ENCODE measurements at places on chromosomes 11 and 22.

GRCh38 chr22:39871008-39871798 is 22.4 kb downstream of the ENTHD1 start:
- no peak for DNase-seq

DNA sequence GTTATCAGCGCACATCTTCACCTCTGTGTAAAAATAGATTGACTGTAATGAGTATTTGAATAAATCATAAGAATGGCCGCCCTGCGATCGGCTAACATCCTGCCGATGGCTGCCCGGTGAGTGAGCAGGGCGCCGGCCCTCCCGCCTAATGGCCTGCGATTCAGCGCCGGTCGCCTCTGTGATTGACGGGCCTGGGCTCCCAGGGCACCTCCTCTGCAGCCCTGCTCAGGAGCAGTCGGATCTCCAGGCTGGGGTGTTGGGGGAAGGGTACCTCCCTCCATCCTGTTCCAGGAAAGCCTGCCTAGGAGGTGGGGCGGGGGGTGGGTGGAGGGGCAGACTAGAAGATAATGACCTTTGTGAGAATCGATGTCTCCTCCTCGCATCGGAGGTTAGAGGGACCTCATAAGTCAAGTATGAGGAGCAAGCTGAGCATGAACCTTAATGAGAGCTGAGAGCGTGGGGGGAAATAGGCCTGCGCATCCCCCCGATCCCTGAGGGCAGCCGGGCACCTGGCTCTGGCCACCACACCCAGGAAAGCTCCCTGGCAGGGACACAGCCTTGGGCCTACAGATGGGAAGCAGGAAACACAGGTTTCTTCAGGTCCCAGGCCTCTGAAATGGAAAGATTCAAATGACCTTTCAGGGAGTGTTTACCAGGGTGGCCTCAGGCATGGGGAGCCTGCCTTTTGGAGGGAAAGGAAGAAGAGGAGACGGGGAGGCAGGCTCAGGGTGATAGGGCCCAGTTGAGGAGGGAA is 71.7 kb downstream of the PKNOX2 start:
- DNase-seq: no peak

- DNase-seq: no peak
These were observed 29.8 kb downstream of the LIF start for GRCh38 chr22:30216710-30217109.

DNA sequence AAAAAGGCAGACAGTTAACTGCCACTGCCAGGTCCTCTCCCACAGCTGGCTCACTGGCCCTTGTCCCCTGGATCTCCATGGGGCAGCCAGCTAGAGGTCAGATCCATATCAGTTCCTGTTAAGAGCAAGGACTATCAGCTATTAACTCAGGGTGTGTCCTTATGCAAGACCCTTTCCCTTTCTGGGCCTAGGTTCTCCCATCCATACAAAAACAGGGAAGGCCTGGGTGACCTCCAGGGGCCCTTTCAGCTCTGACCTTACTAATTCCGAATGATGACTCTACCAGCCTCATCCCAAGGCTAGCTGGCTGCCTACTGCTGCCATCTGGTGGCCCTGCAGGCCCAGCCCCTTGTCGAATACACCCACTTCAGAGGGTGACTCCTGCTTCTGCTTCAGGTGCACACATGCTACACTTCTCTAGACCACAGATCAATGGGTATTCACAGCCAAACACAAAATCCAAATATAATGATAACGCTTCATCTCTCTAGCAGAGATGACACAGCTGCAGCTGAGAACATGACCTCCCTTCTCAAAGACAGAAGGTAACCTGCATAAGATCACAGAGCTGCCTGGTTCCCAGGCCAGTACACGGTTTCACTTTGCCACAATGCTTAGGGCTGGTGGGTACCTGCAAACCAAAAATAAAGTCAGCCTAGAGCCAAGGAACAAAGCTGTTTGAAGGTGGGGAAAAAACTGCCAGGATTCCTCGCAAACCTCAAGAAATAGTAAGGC is 34.1 kb downstream of the SERGEF start:
- DNase-seq: peak; percentile 29

GRCh38 chr11:75425422-75425821 is 7.6 kb downstream of the KLHL35 start:
- no peak for DNase-seq

- DNase-seq: no peak
These were observed 74.8 kb downstream of the KIAA1671 start for GRCh38 chr22:25027043-25027906.

DNA sequence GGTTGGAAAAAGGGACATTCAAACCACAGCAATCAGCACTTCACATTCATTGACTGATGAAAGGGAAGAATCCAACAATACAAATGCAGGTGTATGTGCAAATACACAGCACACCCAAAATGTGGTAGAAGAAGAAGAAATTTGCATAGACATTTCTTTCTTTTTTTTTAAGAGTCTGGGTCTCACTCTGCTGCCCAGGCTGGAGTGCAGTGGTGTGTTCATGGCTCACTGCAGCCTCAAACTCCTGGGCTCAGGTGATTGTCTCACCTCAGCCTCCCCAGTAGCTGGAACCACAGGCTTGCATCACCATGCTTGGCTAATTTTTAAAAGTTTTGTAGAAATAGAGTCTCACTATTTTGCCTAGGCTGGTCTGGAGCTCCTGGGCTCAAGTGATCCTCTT is 21.9 kb downstream of the CARS1 start:
- DNase-seq: no peak

DNA sequence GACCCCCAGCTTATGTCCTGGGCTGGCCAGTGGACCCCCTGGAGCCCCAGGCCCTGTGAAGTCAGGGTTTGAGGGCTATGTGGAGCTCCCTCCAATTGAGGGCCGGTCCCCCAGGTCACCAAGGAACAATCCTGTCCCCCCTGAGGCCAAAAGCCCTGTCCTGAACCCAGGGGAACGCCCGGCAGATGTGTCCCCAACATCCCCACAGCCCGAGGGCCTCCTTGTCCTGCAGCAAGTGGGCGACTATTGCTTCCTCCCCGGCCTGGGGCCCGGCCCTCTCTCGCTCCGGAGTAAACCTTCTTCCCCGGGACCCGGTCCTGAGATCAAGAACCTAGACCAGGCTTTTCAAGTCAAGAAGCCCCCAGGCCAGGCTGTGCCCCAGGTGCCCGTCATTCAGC is 24.6 kb downstream of the CSF2RB start:
- DNase-seq: no peak

- no peak for DNase-seq
These were observed 46.1 kb downstream of the LARGE1 start for GRCh38 chr22:33874206-33874605.

GRCh38 chr11:128036006-128036405 is 551.4 kb downstream of the ETS1 start:
- DNase-seq: no peak

- no peak for DNase-seq
These were observed 44.5 kb downstream of the HIRA start for GRCh38 chr22:19387038-19387437.

- no peak for DNase-seq
These were observed 92.9 kb downstream of the PDHX start for GRCh38 chr11:35009191-35009943.

GRCh38 chr11:131370090-131370751 is at the start of gene NTM:
Gene NTM (plus strand): TSS chr11:131370615.
- DNase-seq: no peak

GRCh38 chr11:44982496-44983062 is 31.9 kb upstream of the TP53I11 start:
- DNase-seq: no peak

DNA sequence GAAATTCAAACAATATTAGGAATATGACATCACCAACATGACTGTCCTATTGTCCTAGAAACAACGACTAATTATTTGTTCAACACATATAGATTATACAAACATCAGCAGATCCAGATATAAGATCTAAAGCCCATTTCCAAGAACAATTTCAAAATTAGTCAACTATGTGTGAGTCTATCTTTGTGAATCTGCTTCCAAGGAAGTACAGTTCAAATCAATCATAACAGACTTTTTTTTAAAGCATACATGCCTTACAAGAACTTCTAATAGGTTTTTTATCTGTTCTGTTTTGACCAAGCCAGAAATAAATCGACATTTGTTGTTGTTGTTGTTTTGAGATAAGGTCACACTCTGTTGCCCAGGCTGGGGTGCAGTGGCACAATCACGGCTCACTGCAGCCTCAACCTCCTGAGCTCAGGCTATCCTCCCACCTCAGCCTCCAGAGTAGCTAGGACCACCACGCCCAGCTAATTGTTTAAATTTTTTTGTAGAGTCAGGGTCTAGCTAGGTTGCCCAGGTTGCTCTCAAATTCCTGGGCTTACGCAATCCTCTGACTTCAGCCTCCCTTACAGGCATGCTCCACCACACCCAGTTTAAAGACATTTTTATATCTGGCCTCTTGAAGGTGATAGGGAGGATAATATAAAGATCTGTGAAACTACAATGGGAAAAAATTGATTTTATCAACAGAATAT is 54.8 kb downstream of the DENND5A start:
- DNase-seq: no peak

DNA sequence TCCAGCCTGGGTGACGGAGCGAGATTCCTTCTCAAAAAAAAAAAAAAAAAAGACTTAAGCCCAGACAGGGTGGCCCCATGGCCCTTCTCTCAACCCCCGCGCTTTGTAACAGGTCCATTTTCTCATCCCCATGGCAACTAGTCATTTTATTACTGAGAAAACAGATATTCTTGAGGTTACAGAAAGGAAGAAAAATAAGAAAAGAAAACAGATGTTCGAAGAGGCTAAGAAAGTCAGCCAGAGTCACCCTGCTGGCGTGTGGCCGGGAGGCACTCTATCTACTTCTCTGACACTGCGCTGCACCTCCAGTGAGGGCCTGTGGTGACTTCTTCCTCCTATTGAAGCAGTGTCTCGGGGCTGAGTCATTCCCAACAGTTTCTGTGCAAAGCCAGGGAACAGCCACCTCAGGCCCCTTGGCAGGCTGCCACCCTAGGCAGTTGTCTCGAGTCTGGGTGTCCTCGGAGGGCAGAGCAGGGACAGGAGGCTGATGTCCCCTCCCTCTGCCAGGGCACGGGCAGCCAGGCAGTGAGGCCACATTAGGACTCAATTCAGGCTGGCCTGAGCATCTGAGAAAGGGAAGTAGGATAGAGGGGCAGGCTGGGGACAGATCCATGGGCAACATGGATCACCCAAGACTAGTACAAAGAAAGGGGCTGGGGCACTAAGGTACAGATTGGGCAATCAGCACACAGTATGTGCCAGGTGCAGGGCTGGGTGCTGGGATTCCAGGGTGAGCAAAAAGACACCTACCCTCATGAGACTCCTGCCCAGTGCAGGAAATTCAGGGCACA is 16.4 kb upstream of the SYVN1 start:
- no peak for DNase-seq

- DNase-seq: no peak
These were observed 137.1 kb upstream of the CTSC start for GRCh38 chr11:88474655-88475054.

DNA sequence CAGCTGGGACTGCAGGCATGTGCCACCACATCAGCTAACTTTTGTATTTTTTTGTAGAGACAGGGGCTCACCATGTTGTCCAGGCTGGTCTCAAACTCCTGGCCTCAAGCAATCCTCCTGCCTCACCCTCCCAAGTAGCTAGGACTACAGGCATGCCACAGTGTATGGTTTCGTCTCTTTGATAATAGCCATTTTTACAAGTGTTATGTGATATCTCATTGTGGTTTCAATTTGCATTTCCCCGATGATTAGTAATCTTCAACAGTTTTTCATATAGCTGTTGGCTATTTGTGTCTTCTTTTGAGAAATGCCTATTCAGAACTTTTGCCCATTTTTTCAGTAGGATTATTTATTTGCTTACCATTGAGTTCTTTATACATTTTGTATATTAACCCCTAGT is 9.0 kb upstream of the MTMR3 start:
- DNase-seq: no peak

GRCh38 chr11:91187314-91187713 is 964.5 kb upstream of the CHORDC1 start:
- no peak for DNase-seq

DNA sequence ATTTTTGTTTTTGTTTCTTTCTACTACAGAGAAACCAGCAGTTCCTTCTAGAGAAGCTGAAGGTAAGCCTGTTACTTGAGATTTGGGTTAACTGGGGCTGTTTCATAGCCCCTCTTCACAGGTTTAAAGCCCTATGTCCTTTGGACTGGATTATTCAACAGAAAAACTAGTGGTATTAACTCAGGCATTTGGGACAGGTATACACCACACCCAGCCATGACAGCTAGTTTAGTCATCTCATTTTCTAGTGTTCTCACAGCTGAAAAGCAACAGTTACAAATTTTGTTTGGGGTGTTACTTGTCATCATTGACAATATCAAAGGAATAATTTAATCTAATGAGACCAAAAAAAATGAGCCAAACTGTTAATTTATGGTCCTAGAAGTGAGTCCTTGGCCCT is 14.0 kb downstream of the LAYN start:
- no peak for DNase-seq

- DNase-seq: no peak
These were observed 281.7 kb upstream of the MTNR1B start for GRCh38 chr11:92687724-92688123.

GRCh38 chr22:28430466-28431025 is 249.1 kb downstream of the TTC28 start:
- DNase-seq: no peak

- no peak for DNase-seq
These were observed 1.0 kb downstream of the KCNJ4 start for GRCh38 chr22:38453996-38454352.

GRCh38 chr11:128896356-128896755 is 5.2 kb downstream of the KCNJ5 start:
- DNase-seq: no peak

GRCh38 chr11:15307619-15308024 is 192.9 kb downstream of the INSC start:
- DNase-seq: no peak
